SJSA1 (cell line): ENCODE measurements at places on chromosomes 1 and 21. TPM values are rescaled to one million over a fixed set of nuclear protein-coding genes. Genes with fewer than 3 reads are reported as not detected.

DNA sequence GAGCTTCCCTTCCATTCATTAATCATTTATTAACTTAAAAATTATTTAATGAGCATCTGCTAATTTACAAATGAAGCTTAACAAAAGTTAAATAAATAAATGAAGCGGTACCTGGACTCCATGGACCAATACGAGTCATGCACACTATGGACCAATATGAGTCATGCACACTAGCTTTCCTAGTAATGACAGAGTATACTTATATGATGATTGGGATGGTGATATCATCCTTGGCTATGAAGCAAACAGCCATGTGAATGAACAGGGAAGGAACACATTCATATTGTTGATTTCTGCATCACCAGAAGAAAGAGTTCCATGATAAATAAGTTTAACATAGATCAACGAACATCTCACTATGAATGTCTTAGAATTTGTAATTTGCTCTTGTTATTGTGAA is 109.9 kb downstream of the SPAG17 start:
- DNase-seq = no peak

Gene C1orf174
- total RNA-seq = 21.6 and 36.3 TPM in 2 replicates

Gene KLHL12
- 21.6 and 28.9 TPM in 2 replicates for total RNA-seq

Gene ACBD3
- 44.4 and 62.6 TPM in 2 replicates for total RNA-seq

DNA sequence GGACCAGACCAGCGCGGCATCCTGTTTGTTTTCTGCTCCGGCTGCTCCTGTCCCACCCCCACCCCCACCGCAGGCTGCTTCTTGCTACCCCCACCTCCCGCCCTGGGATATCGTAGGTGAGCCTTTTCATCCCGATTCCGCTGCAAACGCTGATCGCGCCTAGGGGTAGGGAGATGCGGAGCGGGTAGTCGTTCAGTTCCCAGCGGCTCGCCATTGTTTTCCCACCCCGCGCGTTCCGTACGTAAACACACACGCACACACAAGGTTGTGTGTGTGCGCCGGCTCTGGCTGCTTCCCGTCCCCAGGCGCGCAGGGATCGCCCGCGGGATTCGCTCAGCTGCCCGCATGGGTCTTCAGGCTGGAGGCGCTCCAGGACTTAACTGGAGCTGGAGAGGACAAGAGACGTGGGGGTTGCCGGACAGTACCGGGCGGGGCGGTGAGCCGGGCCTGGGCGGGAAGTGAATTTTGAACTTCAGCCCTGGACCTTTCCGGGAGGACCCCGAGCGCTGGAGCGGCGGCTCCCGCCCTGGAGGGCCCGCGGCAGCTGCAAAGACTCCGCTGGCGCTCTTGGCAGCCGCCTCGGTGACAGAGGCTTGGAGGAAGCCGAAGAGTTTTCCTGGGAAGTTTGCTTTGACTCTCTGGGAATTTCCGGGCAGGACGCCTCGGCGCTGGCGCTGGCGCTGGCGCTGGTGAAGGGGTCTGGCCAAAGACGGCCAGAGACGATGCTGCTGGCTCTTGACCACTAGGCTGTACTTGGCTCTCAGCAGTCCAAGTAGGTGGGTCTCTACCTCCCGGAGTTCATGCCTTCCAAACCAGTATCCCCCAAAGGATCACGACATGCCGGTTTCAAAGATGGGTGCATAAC is 1.6 kb downstream of the SOX13 start:
- peak; percentile 69 for DNase-seq
